Body of pancreas (tissue), 4 donors: ENCODE measurements at places on chromosomes 4 and X. TPM values are rescaled to one million over a fixed set of nuclear protein-coding genes. Genes with fewer than 3 reads are reported as not detected.
A peak's percentile ranks its signal among the peaks of the same experiment; 100 is the strongest.

POF1B gene
- total RNA-seq, result 8.6 TPM

CASP3 gene
- total RNA-seq, result 4.9 TPM

DCAF8L2 gene
- total RNA-seq, result not detected

TGIF2LX gene
- not detected for total RNA-seq

DCAF12L1 gene
- total RNA-seq, result not detected

DNA sequence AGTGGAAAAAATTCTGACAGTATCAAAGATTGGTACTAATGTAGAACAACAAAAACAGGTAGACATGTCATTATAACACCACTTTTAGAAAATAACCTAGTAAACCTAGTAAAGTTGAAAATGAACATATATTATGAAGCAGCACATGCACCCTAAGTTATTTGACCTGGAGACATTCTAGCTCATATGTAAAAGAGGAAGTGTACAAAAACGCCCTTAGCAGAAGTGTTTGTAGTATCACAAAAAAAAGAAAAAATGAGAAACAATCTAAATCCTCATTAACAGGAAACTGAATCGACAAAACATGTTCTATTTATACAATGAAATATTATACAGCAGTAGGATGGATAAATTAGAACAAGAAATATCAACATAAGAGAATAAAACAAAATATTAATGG lies 318.9 kb upstream of the PPP1R2C start:
- no peaks in the 10 kb centered on the region for H3K4me1 ChIP-seq
- no peak overlapping the region for H3K27ac ChIP-seq
- no peak for DNase-seq
- no peak overlapping the region for H3K4me3 ChIP-seq
- H3K27me3 ChIP-seq, result no peaks in the 10 kb centered on the region

DNA sequence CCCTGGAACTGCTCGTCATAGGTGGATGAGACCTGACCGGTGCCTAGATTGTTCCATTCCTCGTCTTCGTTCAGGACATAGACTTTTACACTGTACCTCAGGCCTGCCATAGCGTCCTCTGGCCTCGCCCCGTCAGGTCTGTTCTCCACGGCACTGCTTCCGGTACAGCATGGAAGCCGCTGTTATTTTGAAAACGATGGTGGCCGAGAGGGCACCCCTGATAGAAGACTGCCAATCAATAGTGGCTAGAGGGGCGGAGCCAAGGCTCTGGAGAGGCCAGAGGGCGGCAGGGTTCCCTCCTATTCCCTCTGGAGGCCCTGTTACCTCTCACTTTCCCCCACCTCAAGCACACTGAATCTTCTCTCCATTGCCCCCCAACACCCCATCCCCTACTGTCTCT lies at the start of gene PPP4R3C:
Gene PPP4R3C, minus strand, starts transcription at position 155 of the 400 bp plus-strand sequence. Its CDS starts 45 bp downstream, at position 110.
- no peaks in the 10 kb centered on the region for H3K27me3 ChIP-seq
- no peak within 1 kb of the TSS for H3K4me3 ChIP-seq
- no peaks in the 10 kb centered on the region for H3K36me3 ChIP-seq
- no peaks in the 10 kb centered on the region for H3K4me1 ChIP-seq

DNA sequence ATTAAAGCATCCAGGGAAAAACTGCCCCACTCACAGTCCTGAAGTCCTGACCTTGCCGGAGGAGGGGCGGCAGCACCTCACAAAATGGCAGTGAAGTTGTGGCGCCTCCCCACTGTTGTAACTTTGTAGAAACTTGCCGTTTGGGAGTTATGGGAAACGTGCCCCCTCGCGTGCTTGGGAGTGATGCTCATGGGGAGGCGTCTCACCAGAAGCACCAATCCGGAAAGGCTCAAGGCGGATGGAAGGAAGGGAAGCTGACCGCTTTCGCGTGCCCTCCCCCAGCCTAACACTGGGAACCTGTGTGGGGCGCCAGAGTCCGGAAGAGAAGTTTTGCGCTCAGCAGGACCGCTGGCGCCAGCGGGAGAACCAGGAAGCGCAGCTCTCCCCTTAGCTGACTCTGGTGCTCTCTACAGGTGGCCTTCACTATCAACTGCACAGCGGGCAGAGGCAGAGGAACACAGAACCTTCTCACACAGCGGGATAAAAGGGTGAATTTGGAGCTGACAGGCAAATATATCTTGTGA lies at the start of the genes CT45A10 and SAGE1:
Gene CT45A10, minus strand, starts transcription at position 151 of the 524 bp plus-strand sequence. CDS start 8,100 bp downstream, outside the sequence.
Gene SAGE1, plus strand, starts transcription at position 423 of the 524 bp plus-strand sequence. CDS start 2,527 bp downstream, outside the sequence.
- no peaks in the 10 kb centered on the region for H3K4me1 ChIP-seq
- H3K4me3 ChIP-seq, result no peak within 1 kb of the TSS
- H3K27me3 ChIP-seq, result no peaks in the 10 kb centered on the region

GRCh38 chrX:47143894-47144625 lies 442 bp downstream of the NDUFB11 start:
- H3K4me1 ChIP-seq, result peaks cover 19% of the 10 kb centered on the region
- peak; percentile 45 for DNase-seq
- H3K27ac ChIP-seq, result peak overlapping the region; percentile 95
- no peaks in the 10 kb centered on the region for H3K36me3 ChIP-seq

GRCh38 chr4:177033632-177034031 lies 240.9 kb upstream of the VEGFC start:
- no peak overlapping the region for H3K27ac ChIP-seq
- no peak for DNase-seq
- no peaks in the 10 kb centered on the region for H3K4me1 ChIP-seq
- H3K4me3 ChIP-seq, result no peak overlapping the region

DNA sequence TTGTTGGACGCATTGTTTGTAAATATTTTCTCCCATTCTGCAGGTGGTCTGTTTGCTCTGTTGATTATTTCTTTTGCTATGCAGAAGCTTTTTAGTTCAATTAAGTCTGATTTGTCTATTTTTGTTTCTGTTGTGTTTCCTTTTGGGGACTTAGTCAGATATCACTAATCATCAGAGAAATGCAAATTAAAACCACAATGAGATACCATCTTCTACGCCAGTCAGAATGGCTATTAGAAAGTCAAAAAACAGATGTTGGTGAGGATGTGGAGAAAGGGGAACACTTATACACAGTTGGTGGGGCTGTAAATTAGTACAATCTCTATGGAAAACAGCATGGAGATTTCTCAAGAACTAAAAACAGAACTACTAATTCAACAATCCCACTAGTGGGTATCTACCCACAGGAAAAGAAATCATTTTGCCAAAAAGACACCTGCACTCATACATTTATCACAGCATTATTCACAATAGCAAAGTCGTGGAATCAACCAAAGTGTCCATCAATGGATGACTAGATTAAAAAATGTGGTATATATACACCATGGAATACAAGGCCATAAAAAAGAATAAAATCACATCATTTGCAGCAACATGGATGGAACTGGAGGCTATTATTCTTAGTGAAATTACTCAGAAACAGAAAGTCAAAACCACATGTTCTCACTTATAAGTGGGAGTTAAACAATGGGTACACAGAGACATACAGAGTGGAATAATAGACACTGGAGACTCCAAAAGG lies 8.1 kb downstream of the COQ2 start:
- no peak overlapping the region for H3K4me3 ChIP-seq
- DNase-seq, result no peak
- H3K27me3 ChIP-seq, result no peaks in the 10 kb centered on the region
- no peaks in the 10 kb centered on the region for H3K36me3 ChIP-seq

- no peak for DNase-seq
- H3K27me3 ChIP-seq, result no peaks in the 10 kb centered on the region
- no peak overlapping the region for H3K4me3 ChIP-seq
- no peaks in the 10 kb centered on the region for H3K36me3 ChIP-seq
These were observed 32.0 kb downstream of the LAS1L start for GRCh38 chrX:65502618-65503017.

DNA sequence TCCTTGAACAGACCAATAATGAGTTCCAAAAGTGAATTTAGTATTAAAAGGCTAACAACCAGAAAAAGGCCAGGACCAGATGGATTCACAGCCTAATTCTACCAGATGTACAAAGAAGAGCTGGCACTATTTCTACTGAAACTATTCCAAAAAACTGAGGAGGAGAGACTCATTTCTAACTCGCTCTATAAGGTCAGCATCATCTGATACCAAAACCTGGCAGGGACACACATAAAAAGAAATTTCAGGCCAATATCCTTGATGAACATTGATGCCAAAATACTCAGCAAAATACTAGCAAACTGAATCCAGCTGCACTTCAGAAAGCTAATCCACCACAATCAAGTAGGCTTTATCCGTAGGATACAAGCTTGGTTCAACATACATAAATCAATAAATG lies 35.8 kb upstream of the USP46 start:
- H3K36me3 ChIP-seq, result no peaks in the 10 kb centered on the region
- no peak overlapping the region for H3K4me3 ChIP-seq
- no peaks in the 10 kb centered on the region for H3K4me1 ChIP-seq
- no peak overlapping the region for H3K27ac ChIP-seq

DNA sequence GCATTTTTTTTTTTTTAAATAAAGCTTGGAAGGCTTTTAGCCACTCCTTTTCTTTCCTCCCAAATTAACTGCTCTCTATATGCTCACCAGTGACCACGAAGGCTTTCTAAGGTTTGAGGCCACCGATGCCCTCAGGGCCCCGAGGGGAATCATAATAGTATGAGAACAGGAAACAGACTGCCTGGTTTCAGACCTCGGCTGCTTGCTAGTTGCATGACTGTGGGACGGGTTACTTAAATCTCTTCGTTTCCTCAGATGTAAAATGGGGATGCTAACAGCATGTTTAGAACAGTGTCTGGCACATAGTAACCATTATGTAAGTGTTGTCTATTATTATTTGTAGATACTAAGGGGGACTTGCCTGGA lies 3.6 kb downstream of the LINC00632 start:
- H3K27ac ChIP-seq, result no peak overlapping the region
- no peaks in the 10 kb centered on the region for H3K4me1 ChIP-seq
- no peak overlapping the region for H3K4me3 ChIP-seq
- H3K36me3 ChIP-seq, result no peaks in the 10 kb centered on the region
- DNase-seq, result no peak

DNA sequence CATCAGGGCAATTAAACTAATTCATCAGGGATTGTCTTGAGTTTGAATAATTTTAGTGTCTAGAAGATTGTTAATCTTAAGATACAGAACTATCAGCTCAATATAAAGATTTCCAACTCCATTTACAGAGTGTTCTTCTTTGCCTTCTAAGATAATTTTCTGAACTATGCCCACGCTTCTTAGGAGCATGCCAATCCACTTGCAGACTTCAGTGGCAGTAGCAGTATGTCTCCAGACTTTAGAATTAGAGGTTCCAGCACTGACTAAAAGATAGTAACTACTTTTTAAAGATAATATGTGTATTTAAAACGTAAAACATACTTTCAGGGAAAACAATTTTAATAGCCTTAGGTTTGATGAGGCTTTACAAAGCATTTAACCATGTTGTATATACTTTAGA lies 34.2 kb upstream of the GALNT7 start:
- no peaks in the 10 kb centered on the region for H3K4me1 ChIP-seq
- no peak overlapping the region for H3K27ac ChIP-seq
- H3K4me3 ChIP-seq, result no peak overlapping the region
- H3K27me3 ChIP-seq, result no peaks in the 10 kb centered on the region
- no peak for DNase-seq

GRCh38 chr4:137660211-137660610 lies 127.9 kb upstream of the PCDH18 start:
- no peaks in the 10 kb centered on the region for H3K4me1 ChIP-seq
- H3K27ac ChIP-seq, result no peak overlapping the region
- no peaks in the 10 kb centered on the region for H3K36me3 ChIP-seq
- H3K27me3 ChIP-seq, result no peaks in the 10 kb centered on the region
- DNase-seq, result no peak
- no peak overlapping the region for H3K4me3 ChIP-seq

DNA sequence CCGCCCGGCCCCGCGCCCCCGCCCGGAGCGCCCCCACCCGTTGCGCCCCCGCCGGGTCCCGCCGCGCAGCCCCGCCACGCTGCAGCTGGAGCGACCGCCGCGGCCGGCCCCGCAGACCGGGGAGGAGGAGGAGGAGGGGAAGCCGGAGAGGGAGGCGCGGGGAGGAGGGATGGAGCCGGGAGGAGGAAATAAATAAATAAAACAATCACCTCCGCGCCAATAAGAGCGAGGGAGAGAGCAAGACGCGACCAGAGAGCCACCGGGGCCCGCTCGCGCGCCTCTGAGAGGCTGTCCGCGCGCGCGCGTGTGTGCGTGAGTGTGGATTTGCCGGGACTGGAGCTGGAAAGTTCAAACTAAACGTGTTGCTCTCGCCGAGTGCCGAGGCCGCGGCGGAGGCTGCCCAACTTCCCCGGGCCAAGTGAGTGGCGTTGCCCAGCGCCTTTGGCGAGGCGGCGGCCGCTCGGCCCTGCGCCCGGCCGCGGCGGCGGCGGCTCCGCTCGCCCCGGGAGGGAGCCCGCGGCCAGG lies 2184.4 kb upstream of the TENM3 start:
- H3K4me1 ChIP-seq, result peaks cover 30% of the 10 kb centered on the region
- no peak overlapping the region for H3K27ac ChIP-seq
- no peaks in the 10 kb centered on the region for H3K36me3 ChIP-seq
- H3K27me3 ChIP-seq, result no peaks in the 10 kb centered on the region

GRCh38 chr4:3494462-3494871 lies 31.4 kb downstream of the DOK7 start:
- H3K36me3 ChIP-seq, result no peaks in the 10 kb centered on the region
- DNase-seq, result no peak
- no peaks in the 10 kb centered on the region for H3K4me1 ChIP-seq
- no peak overlapping the region for H3K27ac ChIP-seq
- H3K4me3 ChIP-seq, result no peak overlapping the region
- no peaks in the 10 kb centered on the region for H3K27me3 ChIP-seq

GRCh38 chr4:185096032-185096653 lies 46.9 kb upstream of the SLC25A4 start:
- H3K36me3 ChIP-seq, result no peaks in the 10 kb centered on the region
- peak; percentile 58 for DNase-seq
- no peaks in the 10 kb centered on the region for H3K4me1 ChIP-seq

GRCh38 chr4:152408514-152409327 lies 127.2 kb downstream of the FBXW7 start:
- H3K4me1 ChIP-seq, result no peaks in the 10 kb centered on the region
- no peak overlapping the region for H3K27ac ChIP-seq
- H3K4me3 ChIP-seq, result no peak overlapping the region
- no peaks in the 10 kb centered on the region for H3K36me3 ChIP-seq

- H3K27me3 ChIP-seq, result no peaks in the 10 kb centered on the region
- no peak overlapping the region for H3K4me3 ChIP-seq
- H3K27ac ChIP-seq, result no peak overlapping the region
- peaks cover 18% of the 10 kb centered on the region for H3K4me1 ChIP-seq
These were observed 102.0 kb upstream of the ARHGAP24 start for GRCh38 chr4:85372966-85373365.

GRCh38 chr4:85153221-85153620 lies 186.7 kb upstream of the WDFY3 start:
- H3K4me3 ChIP-seq, result no peak overlapping the region
- DNase-seq, result no peak
- no peak overlapping the region for H3K27ac ChIP-seq
- no peaks in the 10 kb centered on the region for H3K36me3 ChIP-seq
- H3K4me1 ChIP-seq, result no peaks in the 10 kb centered on the region
- no peaks in the 10 kb centered on the region for H3K27me3 ChIP-seq

DNA sequence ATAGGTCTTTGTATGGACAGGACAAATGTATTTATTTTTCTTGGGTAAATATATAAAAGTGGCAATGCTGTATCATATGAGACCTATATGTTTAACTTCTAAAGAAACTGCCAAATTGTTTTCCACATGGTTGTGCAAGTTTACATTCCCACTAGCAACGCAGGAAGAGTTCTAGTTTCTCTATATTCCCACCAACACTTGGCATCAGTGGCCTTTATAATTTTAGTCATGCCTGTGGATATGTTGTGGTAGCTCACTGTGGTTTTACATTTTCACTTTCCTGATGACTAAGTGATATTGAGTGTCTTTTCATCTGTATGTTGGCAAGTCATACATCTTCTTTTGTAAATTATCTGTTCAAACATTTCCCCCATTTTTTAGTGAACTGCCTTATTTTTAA lies 126.0 kb downstream of the EMCN start:
- H3K27me3 ChIP-seq, result no peaks in the 10 kb centered on the region
- no peak overlapping the region for H3K4me3 ChIP-seq
- no peak for DNase-seq
- no peak overlapping the region for H3K27ac ChIP-seq
- H3K36me3 ChIP-seq, result no peaks in the 10 kb centered on the region
- H3K4me1 ChIP-seq, result no peaks in the 10 kb centered on the region
